ENCODE measurements at places on chromosomes 12 and 14. TPM values are rescaled to one million over a fixed set of nuclear protein-coding genes. Genes with fewer than 3 reads are reported as not detected.

The KRT75 gene
- 2.6 TPM for total RNA-seq

The P2RX2 gene
- total RNA-seq, result not detected

The PROX2 gene
- not detected for total RNA-seq

The E2F7 gene
- total RNA-seq, result 7.0 TPM

The SINHCAF gene
- 71.0 TPM for total RNA-seq

The SERPINA12 gene
- not detected for total RNA-seq

The PPFIA2 gene
- total RNA-seq, result not detected

The SMAGP gene
- 63.3 TPM for total RNA-seq
